ENCODE measurements at places on chromosomes 5 and 9.

- no peak for DNase-seq
Measured at GRCh38 chr9:12730927-12731326, 37.7 kb downstream of the TYRP1 start.

GRCh38 chr9:134554373-134555093 lies 87.1 kb upstream of the COL5A1 start:
- DNase-seq = no peak

- DNase-seq = no peak
Measured at GRCh38 chr5:149603210-149603609, 21.9 kb downstream of the ARHGEF37 start.

- DNase-seq = no peak
Measured at GRCh38 chr5:143258559-143259253, 144.8 kb downstream of the NR3C1 start.

DNA sequence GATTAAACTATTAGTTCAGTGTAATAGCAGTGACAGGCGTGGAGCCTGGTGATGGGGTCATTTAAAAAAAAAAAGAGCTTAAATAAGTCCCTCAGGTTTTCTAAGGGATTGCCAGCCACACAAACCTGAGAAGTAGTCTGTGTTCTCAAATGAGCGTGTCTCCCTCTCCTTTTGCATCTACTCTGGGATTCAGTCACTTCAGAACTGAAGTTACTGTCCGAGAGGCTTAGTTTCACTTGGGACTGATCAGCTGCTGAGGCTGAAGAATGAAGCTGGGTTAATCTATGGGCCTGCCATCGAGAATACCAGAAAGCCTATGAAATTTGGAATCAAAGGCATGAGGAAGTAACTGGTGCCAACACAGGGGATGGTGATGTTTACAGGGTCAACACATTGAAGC lies 310.1 kb downstream of the ADAMTS6 start:
- no peak for DNase-seq

DNA sequence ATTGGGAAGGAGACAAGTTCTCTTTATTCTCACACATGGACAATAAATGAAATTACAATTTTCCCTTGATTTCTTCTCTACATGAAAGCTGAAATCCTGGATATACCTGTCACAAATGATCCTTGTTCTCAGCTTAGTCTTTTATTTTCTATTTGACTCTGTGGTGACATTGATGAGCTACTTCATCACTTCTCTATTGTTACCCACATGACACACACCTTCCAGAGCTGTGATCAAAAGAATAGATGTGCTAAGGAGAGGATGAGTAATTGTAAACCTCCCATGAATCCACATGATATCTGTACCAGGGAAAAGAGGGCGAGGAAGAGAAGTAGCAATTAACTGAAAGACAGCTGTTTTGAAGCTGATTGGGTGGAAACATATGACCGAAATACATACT lies 102.0 kb downstream of the CAVIN4 start:
- no peak for DNase-seq

GRCh38 chr9:136705564-136705963 lies 6.8 kb upstream of the DIPK1B start:
- no peak for DNase-seq

GRCh38 chr5:24789611-24790351 lies 145.0 kb upstream of the CDH10 start:
- DNase-seq = no peak

- no peak for DNase-seq
Measured at GRCh38 chr5:13480834-13481233, 463.7 kb downstream of the DNAH5 start.

DNA sequence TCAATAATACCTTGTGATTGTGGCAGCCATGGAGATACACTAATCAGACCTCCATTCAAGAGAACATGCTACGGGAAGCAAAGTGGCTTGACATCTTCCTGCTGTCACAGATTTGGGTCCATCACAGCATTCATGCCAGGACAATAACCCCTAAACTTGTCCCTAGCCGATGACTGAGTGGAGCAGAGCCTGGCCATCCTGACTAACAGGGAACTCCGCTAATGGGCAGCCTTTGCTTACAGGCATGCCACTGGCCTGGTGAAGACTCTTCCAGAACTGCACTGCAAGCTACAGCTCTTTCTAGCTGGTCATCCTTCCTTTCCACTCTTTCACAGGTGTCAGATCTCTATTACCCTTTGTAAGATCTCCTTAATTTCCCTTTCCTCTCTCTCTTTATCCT lies 16.0 kb downstream of the FAM174A start:
- no peak for DNase-seq

DNA sequence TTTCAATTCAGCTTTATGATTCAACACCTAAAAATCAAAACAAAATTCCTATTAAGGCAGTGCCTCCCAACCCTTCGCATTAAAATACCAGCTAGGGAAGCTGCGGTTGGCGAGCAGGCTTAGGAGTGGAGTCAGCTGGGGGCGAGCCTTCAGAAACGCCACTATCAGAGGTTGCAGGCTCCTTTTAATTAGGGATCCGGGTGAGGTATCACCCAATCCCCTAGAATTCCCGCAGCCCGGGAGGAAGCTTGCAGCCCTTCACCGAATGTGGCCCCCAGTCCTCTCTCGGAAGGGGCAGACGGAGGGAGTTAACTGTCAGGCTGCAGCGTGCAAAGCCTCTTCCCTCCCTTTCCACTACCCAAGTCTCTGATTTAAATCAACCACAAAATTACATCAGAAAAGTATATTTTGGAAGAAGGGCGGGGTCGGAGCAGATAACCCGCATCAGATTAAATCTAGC lies 1.7 kb downstream of the STC2 start:
- DNase-seq = no peak

GRCh38 chr9:79799691-79800335 lies 228.0 kb downstream of the TLE4 start:
- DNase-seq = no peak

GRCh38 chr5:143592648-143593047 lies 189.2 kb upstream of the NR3C1 start:
- DNase-seq = no peak

DNA sequence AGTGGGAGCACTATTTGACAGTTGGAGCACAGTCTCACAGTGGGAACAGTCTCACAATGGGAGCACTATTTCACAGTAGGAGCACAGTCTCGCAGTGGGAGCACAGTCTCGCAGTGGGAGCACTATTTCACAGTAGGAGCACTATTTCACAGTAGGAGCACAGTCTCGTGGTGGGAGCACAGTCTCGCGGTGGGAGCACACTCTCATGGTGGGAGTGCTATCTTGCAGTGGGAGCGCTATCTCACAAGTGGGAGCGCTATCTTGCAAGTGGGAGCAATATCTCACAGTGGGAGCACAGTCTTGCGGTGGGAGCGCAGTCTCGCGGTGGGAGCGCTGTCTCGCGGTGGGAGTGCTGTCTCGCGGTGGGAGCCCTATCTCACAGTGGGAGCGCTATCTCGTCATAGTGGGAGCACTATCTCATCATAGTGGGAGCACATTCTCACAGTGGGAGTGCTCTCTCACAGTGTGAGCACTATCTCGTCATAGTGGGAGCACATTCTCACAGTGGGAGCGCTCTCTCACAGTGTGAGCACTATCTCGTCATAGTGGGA lies 56.1 kb downstream of the MED10 start:
- no peak for DNase-seq

- DNase-seq = no peak
Measured at GRCh38 chr9:87516222-87516925, 18.7 kb downstream of the DAPK1 start.

DNA sequence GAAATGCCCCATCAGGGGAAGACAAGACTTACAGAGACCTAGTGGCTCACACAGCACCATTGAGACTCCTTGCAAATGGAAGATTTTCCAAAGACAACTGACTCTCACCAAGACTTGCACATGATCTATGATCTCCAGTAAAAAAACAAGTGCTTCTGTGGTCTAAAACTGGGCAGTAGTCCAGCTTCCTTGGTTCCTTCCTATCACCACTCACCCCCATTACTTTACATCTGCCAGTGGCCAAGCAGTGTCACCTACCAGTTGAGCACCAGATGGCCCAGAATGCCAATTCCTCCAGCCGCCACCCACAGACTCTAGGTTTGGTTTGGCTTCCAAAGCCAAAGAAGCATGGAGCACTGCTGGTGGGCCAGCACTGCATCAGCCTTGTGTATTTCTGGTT lies 47.7 kb downstream of the SH3TC2 start:
- DNase-seq = no peak

DNA sequence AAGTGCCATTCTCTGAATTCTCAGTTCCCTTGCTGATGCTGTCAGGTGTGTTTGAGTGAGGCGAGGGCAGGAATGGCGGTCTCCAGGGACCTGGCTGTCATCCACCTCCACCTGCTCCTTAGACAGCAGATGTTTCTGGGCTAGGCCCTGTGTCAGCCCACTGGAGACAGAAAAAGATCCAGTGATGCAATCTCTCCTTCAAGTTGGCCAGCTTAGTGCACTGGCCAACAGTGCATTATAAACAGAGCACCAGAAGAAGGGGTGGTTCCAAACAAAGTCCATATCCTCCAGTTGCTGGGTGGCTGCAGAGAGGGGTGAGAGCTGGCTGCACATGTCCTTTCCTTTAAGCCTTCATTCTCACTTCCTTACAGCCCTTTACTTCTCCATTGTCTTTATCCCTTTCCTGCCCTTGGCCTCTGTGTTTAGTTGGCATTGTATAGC lies 26.5 kb downstream of the NANS start:
- DNase-seq = no peak

GRCh38 chr9:120750421-120750820 lies 36.2 kb upstream of the MEGF9 start:
- no peak for DNase-seq

Data from activated CD4-positive, alpha-beta T cell treated with anti-CD3 and anti-CD28 coated beads for 4 hours (primary cell).